ENCODE measurements at places on chromosomes 3 and 15.

DNA sequence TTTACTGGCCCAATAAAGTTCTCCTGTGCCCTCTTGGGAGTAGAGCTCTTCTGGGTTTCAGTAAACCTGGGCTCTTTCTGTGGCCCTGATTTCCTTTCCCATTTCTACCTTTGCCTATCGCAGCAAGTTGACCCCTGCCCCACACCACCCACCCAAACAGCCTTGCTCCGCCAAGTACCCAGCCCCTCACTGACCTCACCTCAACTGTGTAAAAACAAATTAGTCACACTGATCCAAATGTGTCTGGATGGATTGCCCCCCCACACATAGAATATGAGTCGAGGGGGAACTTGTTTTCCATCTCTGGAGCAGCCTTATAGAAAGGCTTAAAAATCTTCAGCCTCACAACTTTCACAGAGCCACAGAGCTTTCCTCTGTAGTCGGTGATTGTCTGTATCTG, 28.6 kb upstream of the VEPH1 start:
- DNase-seq: no peak

- peak; percentile 66 for DNase-seq
These were observed 68.5 kb downstream of the TMCC1 start for GRCh38 chr3:129824926-129825541.

- DNase-seq: no peak
These were observed 628.9 kb downstream of the FHIT start for GRCh38 chr3:60622349-60622748.

GRCh38 chr15:100123611-100124010, 218.2 kb downstream of the ADAMTS17 start:
- no peak for DNase-seq

- DNase-seq: no peak
These were observed 37.8 kb downstream of the CEMIP start for GRCh38 chr15:80816936-80817335.

Measured in fibroblast of the aortic adventitia (primary cell).